ENCODE measurements at places on chromosomes 2 and 18.

- no peak for DNase-seq
Measured at GRCh38 chr2:25528173-25528572, 145.2 kb downstream of the DTNB start.

DNA sequence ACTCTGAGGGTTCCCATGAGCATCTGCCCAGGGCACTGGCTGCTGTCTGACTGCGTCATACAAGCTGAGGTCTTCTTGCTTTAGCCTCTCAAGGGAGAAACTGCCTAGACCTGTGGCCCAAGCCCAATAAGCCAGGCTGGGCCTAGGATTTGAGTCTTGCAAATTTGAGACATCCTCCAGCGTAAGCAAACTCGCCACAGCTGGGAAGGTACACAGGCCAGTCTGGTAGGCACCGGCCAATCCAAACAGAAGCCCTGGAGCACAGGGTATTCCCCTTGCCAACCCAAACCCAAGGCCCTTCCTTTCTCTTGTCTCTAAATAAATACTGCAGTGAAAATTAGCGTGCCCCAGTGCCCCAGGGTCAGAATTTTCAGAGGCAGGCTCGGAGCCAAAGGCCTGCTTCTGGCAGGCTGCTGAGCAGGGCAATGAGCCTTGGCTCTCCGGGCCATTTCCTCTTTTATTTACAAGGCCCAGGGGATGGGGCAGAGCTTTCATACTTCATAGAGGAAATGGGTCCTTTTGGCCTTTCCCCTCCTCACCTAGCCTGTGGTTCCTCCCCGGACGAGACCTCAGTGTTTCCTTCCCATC is 33.3 kb downstream of the POLR1A start:
- DNase-seq, result no peak

- no peak for DNase-seq
Measured at GRCh38 chr2:165572151-165572550, 102.7 kb downstream of the CSRNP3 start.

- no peak for DNase-seq
Measured at GRCh38 chr2:20609349-20609994, 41.4 kb downstream of the HS1BP3 start.

DNA sequence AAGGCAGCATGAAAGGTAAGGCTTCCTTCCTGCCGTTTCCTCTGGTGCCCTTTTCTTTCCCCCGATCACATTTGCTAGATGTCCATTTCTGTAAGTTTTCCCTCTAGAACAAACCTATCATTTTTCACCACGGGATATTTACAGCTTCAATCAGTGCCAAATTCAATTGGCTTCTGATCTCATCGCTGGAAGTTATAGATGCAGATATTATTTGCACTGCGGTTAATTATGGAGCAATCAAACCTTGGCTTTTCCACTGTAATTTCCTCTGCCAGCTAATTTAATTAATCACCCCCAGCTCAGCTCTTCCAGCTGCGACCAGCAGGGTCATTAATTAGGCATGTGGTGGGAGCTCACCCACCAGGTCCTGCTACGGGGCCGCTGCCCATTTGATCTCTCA is 86.1 kb downstream of the GBX2 start:
- DNase-seq, result no peak

DNA sequence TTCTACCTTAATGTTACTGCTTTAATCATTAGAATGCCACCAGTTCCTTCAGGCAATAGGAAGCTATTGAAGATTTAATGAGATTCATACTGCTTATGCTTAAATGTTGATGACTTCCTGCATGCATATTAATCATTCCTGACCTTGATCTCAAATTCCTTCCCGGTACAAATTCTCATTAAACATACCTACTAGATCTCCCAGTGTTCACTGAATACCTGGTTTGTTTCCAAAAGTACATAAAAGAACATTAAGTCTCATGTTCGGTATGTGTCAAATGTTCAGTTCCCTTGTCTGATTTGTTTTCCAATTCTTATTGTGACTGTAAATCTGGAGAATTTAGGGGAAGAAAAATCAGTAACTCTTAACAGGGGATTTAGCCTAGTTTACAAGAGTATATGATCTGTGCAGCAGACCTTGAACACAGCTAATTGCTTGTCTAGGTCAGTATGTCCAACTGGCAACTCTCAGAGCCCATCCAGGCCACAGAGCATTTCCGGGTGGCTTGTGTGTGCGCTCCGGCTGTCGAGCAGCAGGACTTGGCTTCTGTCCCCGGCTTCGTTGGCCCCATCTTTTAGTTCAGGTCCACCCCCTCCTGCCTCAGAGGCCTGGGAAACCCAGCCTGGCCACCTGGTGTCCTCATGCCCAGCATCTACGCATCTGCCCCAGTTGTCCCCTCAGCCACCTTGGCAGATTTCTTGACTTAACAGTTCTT is 13.1 kb downstream of the METAP1D start:
- no peak for DNase-seq

Measured in stimulated activated CD8-positive, alpha-beta memory T cell treated with anti-CD3 and anti-CD28 coated beads, Interleukin-7, amount 100 ng/mL, for 1 hour (primary cell).